ENCODE measurements at places on chromosomes 13 and 19. TPM values are rescaled to one million over a fixed set of nuclear protein-coding genes. Genes with fewer than 3 reads are reported as not detected.
A peak's percentile ranks its signal among the peaks of the same experiment; 100 is the strongest.

DNA sequence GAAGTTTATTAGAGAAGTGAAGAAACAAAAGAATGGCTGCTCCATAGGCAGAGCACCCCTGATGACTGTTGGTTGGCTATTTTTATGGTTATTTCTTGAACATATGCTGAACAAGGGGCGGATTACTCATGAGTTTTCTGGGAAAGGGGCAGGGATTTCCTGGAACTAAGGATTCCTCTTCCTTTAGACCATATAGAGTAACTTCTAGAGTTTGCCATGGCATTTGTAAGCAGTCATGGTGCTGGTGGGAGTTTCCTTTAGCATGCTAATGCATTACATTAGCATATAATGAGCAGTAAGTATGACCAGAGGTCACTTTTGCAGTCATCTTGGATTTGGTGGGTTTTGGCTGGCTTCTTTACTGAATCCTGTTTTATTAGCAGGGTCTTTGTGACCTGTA is 38.7 kb upstream of the PCDH8 start:
- DNase-seq, result no peak

- peak; percentile 66 for DNase-seq
Observed at GRCh38 chr19:29583196-29583999, 22.7 kb upstream of the POP4 start.

DNA sequence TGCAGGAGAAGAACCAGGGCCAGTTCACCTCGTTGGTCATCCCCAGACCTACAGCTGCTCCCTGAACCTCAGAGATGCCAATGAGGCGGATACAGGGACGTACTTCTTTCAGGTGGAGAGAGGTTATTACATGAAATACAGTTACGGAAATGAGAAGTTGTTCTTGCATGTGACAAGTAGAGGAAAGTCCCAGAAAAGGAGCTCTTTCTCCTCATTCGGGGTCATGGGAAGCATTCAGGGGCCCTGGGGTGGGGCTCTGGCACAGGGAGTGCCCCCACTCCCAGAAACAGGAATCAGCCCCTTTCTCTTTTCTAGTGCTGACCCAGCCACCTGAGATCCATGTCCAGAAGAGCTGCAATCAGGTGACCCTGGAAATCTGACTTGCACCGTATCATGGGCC is 4.5 kb upstream of the SIGLEC9 start:
- no peak for DNase-seq

- no peak for DNase-seq
Observed at GRCh38 chr13:39159393-39159792, 121.1 kb downstream of the NHLRC3 start.

- DNase-seq, result no peak
Observed at GRCh38 chr19:41862445-41862986, 2.5 kb downstream of the RPS19 start.

DNA sequence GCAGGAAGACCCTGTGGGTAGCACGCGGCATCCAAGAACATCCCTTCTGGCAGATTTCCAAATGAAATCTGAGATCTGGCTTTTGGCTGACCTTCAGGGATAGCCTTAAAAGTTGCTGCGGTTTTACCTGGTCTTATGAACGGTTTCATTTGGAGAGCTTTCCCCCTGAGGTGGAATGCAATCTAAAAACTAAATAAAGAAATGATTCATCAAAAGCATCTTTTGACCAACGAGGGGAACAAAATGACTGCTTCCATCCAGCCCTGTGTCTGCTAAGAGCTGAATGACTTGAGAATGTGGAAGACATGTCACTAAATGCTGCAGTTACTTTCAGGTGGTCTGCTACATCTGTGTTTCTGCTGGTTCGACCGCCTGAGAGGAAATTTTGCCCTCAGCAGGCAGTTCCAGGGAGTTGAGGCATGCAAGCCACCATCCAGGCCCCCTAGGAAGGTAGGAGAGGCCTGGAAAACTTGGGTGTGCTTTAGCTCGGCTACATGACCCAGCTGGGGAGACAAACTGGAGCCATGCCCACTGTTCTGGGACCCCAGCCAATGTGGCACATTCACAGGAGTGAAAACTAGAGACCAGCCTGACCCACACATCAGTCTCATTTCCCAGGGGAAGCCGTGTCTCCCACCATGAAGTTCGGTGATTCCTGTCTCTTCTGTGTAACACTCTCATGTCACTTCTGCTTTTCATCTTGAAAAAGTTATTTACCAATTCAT is 175.1 kb upstream of the KL start:
- DNase-seq, result no peak

GRCh38 chr13:38950987-38951386 is 39.6 kb downstream of the STOML3 start:
- no peak for DNase-seq

- DNase-seq, result no peak
Observed at GRCh38 chr13:110528911-110529310, 32.6 kb downstream of the RAB20 start.

DNA sequence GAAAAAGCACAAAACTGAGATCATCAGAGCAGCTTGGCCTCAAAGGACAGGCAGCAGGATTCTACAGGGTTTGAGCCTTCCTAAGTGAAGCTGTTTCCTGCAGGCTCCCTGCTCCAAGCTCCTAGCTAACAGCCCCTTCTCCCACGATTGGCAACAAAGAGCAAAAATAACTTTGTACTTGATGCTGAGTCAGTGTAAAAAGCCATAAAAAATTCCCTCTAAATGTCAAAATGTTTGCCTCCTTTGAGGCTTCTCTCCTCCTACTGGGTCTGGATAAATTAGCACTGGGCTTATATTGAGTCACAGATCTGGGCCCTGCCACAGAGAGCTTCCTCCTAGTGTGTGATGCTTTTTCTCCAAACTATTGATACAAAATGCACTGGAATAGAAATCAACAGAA is 153.3 kb downstream of the TNFRSF19 start:
- DNase-seq, result no peak

DNA sequence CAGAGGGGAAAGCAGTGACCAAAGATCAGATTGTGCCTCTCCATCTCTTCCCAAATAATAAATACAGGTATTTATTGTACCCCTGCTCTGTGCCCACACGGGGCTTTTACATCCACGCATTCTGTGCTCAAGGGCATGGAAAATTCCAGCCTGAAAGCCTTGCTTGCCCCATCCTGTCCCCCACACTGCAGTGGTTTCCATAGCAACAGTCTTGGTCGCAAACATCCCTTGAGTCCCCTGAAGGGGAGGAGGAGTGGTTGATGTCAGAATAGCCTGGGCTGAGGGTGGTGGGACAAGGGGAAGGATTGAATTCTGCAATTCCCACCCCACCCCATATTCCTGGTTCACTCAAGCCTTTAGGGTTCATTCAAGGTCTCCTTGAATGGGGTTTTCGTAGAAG is 41.0 kb upstream of the USP29 start:
- DNase-seq, result no peak

DNA sequence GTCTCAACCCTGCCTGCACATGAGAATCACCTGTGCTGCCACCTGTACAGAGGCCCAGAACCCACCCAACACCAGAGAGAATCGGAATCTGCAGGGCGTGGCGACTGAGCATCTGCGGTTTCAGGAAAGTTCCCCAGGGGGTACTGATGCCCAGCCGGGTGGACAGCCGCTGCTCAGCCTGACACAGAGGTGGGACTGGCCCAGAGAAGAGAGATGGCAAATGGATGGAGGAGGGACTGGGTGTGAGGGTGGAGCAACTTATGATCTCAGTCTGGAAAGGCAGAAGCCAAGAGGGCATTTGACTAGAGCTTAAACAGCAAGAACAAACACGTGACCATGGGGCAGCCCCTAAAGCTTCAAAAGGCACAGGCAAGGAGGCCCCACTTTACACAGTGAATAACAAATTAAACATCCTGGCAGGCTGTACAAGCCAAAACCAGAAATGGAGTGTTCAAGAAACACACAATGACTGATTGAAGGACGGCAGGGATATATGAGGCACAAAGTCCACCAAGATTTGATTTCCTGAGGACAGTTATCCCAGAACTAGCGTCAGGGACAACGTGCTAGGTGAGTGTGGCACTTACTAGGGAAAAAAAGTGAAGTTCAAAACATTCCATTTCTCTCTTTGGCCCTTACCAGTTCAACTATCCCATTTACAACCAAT is 3.1 kb downstream of the RANBP3 start:
- no peak for DNase-seq

GRCh38 chr13:33644581-33645543 is 173.1 kb upstream of the RFC3 start:
- DNase-seq, result no peak

- DNase-seq, result no peak
Observed at GRCh38 chr19:40619333-40620160, 18.4 kb downstream of the LTBP4 start.

DNA sequence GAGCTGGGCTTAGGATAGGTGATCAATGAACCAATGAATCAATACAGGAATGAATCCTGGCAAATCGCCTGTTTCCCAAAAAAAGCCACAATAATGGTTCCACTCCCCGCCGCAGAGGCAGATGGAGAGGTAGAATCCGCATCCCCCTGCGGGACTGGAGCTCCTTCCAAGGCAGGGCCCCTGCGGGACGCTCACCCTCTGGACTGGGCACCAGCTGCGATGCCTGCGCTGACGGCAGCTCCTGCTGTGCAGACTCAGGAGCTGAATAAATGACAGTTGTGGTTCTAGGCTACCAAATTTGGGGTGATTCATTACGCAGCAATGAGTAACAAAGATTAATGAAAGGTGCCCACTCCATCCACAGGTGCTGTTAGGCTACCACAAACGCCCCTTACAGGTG is 8.8 kb upstream of the CDC34 start:
- DNase-seq, result no peak

DNA sequence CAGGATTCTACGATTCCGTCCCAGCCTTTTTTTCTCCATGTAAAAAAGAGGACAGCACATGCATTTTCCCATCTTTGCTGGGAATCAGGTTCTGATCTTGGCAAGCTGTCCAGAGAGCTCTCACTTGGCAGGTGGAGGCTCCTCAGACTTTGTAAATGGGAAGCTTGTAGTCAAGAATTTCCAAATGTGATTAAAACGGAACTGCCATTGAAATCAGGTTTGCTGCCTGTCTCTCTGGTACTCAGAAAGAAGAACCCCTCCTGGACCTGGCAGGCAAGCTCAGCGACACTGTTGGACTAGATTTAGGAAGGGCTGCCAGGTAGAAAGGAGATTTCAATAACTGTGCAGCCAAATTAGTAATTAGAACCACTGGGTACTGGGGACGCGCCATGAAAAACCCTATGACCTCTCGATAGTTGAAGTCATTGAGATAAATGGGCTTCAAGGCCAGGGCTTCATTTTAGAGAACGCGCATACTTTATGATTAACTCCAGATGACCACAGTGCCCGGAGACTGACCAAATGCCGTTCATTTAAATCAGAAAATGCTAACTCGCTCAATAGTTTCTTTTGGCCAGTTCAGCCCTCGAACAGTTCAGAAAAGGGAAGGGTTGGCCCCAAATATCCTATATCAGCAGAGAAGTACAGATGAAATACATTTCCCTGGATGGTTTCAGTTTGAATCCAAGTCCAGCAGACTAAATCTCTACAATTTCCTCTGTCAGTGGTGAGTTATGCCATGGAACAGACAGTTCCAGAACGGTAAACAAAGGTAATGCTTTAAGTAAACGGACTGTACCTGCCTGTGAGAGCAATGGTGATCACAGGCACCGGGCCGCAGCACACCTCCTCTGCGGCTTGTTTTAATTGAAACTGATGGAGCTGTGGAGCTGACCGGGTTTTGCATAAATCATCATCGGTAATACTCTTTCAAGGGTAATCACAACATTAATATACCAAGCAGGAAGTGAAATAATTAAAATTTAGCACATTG is 517.4 kb downstream of the RFC3 start:
- no peak for DNase-seq

- no peak for DNase-seq
Observed at GRCh38 chr13:108345016-108345415, 75.5 kb downstream of the TNFSF13B start.

GRCh38 chr13:51935326-51936171 is 73.8 kb downstream of the CCDC70 start:
- DNase-seq, result peak; percentile 41

- no peak for DNase-seq
Observed at GRCh38 chr13:110893571-110893970, 21.3 kb downstream of the ANKRD10 start.

DNA sequence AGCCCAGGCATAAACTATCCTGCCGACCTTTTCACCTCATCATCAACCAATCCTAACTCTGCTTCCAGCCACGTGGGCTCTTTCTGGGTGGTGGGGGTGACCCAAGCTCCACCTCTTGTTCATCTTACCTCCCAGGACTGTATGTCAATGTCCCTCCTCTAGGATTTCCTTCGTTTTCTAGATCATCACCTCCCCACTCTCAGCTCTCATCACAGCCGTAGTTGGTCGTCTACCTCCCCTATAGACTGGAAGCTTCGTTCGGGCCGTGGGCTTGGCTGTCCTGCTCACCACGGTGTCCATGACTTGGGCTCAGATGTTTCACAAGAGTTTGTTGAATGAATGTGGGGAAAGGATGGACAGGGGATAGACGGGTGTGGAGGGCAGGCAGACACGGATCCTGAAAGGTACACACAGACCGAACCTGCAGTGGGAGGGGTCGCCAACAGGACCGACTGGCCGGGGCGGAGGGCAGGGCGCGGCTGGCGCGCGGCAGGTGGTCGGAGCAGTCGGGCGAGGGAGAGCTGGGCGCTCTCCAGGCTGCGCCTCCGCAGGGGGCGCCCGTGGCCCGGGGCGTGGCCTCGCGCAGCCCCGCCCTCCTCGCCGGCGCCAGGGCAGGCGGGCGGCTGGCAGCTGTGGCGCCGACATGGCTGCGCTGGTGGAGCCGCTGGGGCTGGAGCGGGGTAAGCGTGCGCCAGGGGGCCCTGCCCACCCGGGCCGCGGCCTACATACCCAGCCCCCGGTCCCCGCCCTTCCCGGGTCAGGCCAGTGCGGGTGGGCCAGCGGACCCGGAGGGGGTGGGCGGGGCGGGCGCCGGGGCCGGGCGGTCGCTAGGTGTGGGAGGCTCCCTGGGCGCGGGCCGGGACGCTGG is at the start of gene LIN7B:
TSS of gene LIN7B (plus strand) at position 609 of the 868 bp plus-strand sequence. CDS start at position 644, 35 bp downstream.
- peak; percentile 87 for DNase-seq

GRCh38 chr19:29324717-29325116 is 111.8 kb upstream of the UQCRFS1 start:
- no peak for DNase-seq

GRCh38 chr13:50587115-50587514 is 256.4 kb downstream of the DLEU7 start:
- DNase-seq, result no peak

- DNase-seq, result no peak
Observed at GRCh38 chr13:36509369-36509768, 77.1 kb downstream of the CCNA1 start.

SHC2 gene
- 0.11 TPM for total RNA-seq

OR7C1 gene
- total RNA-seq, result not detected

SLC10A2 gene
- total RNA-seq, result not detected

GTPBP3 gene
- 42.5 TPM for total RNA-seq
